COR-L47 (cell line): ENCODE measurements at places on chromosomes 12 and 14.

DNA sequence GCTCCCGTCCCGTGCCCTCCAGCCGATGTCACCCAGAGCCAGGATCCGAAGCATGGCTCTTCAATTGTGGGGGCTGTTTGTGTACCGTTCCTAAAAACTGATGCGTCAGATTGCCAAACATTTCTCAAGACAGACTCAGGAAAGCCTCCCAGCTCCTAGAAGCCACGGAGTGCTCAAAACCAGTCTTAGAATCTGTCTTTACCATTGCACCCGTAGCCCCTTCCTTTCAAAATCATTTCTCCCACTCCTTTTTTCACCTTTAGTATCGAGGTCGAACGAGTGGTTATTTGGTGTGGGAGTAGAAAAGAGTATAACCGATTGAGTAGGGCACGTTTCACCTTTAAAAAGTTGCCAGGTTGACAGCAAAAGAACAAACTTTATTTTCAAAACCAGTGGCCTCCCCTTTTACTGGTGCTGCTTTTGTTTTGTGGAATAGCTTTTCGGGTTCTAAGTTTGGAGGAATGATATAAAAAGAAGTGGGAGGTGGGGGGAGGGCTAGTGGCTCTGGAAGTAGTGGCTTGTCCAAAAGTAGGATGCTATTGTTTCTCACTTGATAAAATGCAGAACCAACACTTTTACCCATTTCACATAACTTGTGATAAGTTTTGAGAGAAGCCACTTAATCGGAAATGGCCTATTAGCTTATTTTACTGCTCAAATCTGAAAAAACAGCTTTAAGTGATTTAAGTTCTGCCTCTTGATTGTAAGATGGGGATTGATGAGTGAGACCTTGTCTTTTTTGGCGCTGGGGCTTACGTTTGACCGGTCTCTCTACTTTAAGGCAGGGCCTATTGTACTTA is 803 bp downstream of the STK38L start:
- DNase-seq = no peak

DNA sequence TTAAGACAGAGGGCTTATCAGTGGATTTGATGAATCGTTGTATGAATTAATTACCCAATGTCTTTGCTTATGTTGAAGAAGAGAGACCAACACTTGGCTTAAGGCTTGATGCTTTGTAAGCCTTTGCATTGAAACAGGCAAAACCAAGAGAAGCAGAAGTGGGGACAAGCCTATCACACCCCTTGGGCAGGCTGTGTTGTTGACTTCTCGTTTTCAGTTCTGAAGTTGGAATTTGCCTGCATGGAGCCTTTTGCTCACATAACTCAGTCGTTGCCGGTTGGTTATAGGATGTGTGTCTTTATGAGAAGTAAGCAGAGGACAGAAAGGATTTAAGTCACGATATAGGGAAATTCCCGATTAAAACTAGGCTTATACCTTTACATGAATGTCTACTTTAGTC is 94.7 kb downstream of the CCDC92 start:
- DNase-seq = no peak

DNA sequence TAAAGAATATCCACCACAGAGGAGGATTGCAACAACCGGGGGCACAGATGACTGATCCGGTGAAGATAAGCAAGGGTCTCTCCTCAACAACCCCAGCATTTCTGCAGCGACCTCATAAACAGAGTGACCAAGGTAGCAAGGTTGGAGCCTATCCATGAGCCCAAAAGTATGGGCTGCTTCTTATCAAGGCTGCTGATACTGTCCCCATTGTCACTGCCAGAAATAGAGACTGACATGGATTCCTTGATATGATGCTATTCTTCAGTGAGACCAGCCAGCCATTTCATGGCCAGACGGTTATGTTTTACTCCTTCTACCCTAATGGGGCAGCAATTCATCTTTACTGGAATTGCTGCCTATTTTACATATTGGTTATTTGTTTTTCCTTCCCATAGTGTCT is 61.9 kb upstream of the ARHGAP5 start:
- DNase-seq = no peak

DNA sequence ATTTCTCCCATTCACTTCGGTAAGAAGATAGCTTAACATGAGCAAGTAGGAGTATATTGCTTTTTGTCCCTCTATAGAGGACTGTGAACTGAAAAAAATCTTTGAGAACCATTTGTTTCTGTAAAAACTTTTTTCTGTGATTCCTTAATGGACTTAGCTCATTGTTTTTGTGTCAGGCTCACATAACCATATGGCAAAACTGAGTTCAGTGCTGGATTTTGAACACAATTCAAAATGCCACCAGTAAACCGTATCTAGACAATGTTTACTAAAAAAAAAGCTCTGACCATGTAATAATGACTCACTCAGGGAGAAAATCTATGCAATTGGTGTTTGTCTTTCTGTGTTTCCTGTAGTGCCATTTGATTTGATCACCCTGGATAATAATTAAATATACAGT is 5.2 kb downstream of the TRHDE start:
- DNase-seq = no peak

DNA sequence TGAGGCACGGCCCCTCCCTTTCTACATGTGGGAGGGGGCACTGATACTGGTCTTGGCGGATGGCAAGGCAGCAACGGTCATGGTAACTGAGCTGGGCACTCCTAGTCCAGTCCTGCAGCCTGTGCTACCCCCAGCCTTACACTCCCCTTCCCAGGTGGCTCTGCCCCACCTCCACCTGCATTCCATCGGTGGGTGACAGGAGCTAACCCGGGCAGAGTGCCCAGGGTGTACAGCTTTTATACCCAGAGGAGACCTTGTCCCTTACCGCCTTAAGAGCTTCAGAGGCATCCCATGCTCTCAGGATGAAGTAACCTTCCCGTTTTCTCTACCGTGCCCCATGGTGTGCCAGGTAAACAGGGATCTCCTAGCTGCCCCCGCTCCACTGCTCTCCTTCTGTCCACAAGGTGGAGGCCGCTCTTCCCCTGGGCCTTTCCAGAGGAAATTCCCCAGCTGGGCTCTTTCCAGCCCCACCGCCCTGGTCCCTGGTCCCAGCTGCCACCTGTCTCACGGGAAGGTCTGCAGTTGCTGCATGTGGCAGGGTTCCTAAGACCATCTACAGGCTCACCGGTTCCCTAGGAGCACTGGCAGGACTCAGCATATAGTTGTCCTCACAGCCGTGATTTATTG is 20.5 kb downstream of the BRI3BP start:
- DNase-seq = no peak

DNA sequence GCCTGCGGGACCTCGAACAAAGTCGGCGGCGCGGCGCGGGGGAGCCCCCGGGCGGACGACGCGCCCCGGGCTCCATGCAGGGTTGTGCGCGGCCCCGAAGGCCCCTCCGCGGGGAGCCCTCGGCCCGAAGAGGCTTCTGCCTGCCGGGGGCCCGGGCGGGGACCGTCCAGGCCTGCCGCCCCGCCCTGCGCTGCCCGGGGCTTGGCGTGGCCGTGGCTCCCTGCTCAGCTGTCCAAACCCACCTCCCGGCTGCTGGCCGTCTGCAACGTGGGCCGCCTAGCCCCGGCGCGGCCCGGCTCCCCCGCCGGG is 670 bp downstream of the DYRK2 start:
- DNase-seq = peak; percentile 47

DNA sequence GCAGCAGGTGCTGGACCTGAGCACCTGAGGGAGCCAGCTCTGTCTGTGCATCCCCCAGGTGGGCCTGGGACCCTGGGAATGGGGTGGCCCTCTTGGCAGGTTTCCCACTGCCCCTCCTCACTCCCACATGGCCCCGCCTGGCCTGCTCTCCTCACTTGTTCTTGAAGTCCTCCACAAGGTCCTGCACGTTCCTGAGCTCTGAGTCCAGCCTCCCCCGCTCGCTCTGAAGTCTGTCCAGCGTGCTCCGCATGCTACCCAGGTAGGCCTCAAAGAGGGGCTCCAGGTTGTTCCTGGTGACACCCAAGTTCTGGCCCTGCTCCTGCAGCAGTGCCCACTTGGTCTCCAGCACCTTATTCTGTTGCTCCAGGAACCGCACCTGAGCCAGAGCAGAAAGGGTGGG is 2.9 kb downstream of the KRT79 start:
- DNase-seq = no peak

DNA sequence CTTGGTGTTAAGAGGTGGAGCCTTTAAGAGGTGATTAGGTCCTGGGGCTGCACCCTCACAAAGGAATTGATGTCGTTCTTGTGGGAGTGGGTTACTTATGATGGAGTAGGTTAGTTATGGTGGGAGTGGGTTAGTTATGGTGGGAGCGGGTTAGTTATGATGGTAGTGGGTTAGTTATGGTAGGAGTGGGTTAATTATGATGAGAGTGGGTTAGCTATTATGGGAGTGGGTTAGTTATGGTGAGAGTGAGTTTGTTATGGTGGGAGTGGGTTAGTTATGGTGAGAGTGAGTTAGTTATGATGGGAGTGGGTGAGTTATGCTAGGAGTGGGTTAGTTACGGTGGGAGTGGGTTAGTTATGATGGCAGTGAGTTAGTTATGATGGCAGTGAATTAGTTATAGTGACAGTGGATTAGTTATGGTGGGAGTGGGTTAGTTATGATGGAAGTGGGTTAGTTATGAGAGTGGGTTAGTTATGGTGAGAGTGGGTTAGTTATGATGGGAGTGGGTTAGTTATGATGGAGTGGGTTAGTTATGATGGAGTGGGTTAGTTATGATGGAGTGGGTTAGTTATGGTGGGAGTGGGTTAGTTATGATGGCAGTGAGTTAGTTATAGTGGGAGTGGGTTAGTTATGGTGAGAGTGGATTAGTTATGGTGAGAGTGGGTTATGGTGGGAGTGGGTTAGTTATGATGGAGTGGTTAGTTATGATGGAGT is 22.6 kb upstream of the SFSWAP start:
- no peak for DNase-seq

GRCh38 chr12:9761419-9761781 is 699 bp upstream of the CD69 start:
- DNase-seq = no peak

GRCh38 chr12:3871356-3871755 is 1.8 kb downstream of the PARP11 start:
- no peak for DNase-seq

DNA sequence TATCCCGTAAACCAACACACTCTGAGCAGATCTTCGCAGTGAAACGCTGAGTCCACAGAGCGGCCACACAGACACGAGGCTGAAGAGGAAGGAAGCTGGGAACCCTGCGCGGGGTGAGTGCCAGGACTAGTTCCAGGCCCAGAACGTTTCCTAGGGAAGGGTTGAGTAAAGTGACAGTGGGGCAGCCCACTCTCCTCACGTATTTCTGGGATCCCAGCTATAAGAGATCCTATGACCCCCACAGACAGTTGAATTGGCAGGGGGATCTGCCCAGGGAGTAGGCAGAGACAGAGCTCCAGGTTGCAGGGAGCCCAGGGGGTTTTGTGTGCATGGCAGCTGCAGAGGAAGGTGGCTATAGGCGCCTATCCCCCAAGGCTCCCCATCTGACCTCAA is 51.1 kb downstream of the GTF2A1 start:
- no peak for DNase-seq

DNA sequence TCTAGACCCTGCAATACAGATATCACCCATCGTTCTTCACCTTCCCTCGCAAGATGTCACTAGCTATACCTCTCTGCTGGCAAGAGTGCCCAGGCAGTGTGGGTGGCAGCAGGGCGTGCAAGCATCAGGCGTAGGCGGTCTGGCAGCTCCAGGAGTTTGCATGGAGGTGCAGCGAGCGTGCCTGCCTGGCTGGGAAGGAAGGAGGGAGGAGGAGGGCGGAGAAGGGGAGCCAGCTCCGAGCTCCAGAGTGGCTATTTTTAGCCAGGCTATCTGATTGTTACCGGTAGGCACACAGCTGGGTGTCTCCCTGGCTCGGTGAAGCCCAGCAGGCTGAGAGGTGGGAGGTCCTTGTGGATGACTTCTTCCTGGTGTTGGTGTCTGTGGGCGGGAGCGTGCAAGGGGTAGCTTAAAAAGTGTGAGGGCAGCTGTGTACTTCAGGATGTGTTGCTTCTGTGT is 6.2 kb downstream of the FOXJ2 start:
- DNase-seq = peak; percentile 46

DNA sequence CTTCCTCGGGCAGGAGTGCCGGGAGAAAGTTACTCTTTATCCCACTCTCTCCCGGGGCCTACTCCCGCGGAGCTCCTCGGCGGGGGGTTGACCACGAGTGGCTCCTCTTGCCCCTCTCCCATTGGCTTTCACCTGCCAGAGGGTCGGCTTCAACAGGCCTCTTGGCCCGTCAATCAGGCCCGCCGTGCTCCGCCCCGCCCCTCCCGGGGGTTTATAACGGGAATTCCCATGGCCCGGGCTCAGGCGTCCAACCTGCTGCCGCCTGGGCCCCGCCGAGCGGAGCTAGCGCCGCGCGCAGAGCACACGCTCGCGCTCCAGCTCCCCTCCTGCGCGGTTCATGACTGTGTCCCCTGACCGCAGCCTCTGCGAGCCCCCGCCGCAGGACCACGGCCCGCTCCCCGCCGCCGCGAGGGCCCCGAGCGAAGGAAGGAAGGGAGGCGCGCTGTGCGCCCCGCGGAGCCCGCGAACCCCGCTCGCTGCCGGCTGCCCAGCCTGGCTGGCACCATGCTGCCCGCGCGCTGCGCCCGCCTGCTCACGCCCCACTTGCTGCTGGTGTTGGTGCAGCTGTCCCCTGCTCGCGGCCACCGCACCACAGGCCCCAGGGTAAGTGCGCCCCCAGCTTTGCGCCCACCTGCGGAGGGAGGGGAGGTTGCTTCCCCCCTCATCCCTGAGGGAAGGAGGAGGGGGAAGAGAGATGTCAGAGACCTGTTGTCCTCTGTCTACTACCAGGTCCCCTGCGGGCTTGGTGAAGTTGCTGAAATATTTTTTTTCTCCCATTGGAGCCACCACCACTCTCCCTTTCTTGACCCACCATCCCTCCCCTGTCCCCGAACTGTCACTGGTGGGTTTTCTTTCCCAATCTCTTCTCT is at the start of gene SMOC1:
Gene SMOC1, plus strand, starts transcription at position 242 of the 869 bp plus-strand sequence. Its CDS starts 263 bp downstream, at position 505.
- peak; percentile 89 for DNase-seq

DNA sequence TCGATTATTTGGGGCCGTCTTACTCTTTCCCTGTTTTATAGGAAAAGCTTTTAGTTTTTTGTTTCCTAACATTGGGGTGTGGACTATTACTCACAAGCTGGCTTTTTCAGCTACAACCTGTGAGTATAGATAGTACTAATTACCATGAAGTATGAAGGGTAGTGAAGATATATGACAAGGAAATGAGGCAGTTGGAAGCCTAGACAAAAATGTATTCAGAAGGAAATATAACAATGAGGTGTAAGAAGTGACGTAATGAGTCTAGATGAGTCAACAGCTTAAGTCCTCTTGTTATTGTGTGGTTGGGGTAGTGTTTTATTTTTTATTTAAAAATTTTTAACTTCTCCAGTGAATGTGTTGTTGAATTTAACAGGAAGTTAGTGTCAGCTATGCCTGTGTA is 804.5 kb downstream of the NRXN3 start:
- no peak for DNase-seq

DNA sequence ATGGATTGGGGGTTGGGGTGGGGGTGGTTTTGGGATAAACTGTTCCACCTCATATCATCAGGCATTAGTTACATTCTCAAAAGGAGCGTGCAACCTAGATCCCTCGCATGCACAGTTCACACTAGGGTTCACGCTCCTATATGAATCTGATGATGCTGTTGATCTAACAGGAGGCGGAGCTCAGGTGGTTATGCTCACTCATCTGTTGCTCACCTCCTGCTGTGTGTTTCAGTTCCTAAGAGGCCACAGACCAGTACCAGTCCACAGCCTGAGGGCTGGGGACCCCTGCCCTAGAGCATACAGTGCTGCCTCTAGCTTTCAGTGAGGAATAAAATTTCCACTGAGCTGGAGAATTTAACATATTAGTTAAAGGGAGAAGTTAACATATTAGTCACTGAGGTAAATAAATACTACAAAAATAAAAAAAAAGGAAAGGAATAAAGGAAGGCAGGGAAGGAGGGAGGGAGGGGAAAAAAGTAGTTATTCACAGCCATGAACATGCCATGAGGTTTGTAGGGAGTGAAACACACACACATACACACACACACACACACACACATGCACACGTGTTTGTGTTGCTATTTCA is 612.7 kb upstream of the TBX3 start:
- DNase-seq = no peak

- DNase-seq = no peak
Observed at GRCh38 chr12:5280086-5280485, 151.8 kb upstream of the NTF3 start.
